Stimulated activated CD8-positive, alpha-beta memory T cell treated with anti-CD3 and anti-CD28 coated beads, Interleukin-15, amount 100 ng/mL, for 1 hour (primary cell): ENCODE measurements at places on chromosomes 7 and 10.

GRCh38 chr10:119693262-119693957, 32.4 kb upstream of the INPP5F start:
- no peak for DNase-seq

GRCh38 chr10:35743851-35744250, 101.8 kb upstream of the FZD8 start:
- DNase-seq, result no peak

DNA sequence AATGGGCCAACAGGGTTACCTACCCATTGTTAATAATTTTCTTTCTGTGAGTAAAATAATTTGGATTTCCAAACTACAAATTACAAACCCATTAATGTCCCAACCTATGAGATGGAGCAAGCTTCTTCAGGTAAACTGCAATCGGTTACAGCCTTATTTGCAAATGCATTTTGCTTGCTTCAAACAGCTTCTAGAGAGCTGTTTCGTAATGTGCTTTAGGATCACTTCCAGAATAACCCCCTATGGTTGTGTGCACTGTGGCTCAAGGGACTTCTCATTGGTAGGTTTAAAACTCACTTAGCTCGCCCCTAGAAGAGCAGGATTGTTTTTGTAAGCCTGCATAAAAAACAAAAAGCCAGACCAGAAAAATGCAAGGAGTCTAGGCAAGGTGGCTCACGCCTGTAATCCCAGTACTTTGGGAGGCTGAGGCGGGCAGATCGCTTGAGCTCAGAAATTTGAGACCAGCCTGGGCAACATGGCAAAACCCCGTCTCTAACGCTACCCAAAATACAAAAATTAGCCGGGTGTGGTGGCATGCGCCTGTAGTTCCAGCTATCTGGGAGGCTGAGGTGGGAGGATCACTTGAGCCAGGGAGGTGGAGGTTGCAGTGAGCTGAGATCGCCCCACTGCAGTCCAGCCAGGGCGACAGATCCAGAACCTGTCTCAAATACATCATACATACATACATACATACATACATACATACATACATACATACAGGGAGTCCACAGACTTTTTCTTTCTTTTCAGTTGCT, 3.3 kb upstream of the MAP3K8 start:
- no peak for DNase-seq

DNA sequence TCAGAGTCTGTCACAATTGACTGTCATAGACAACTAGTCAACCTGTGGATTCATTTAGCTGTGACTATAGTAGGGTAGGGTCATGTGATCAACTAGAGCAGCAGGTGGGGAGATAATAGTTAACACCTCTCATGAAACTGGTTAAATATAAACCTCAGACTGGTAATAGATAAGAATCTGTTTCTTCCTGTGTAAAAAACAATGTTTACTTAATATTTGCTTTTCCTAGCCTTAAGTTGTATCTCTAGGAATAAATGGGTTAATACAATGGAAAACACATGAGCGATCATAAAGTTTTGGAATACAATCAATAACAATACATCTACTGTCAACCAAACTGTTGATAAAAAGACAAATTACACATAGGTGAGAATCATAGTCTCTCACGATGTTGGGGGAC, 43.4 kb upstream of the ITGB8 start:
- DNase-seq, result no peak

DNA sequence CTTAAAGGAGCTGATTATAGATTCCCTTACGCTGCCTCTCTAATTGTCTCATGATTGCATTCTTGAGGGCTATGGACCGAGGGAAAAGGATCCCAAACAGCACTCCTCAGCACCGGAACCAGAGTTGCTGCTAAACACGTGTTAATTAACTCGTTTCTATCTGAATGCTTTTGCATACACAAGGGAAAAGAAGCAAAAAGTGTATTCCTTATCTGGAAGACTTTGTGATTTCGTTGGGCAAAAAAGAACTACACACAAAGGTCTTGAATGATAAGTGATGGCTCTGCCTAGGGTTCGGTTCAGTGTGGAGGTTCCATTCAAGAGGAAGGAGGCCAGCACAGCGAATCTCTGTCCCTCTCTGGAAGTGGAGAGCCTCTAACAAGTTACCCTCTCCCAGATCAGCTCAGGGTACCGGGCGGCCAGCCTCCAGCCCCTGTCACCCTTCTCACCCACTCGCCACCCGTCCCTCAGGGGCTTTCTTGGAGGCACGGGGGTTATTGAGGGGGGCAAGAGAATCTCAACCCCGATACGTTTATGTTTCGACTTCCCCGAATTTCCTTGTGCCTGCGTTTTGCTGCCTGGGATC, 515 bp upstream of the SLC4A2 start:
- no peak for DNase-seq

- no peak for DNase-seq
Observed at GRCh38 chr7:105675934-105676371, 94.7 kb upstream of the EFCAB10 start.

DNA sequence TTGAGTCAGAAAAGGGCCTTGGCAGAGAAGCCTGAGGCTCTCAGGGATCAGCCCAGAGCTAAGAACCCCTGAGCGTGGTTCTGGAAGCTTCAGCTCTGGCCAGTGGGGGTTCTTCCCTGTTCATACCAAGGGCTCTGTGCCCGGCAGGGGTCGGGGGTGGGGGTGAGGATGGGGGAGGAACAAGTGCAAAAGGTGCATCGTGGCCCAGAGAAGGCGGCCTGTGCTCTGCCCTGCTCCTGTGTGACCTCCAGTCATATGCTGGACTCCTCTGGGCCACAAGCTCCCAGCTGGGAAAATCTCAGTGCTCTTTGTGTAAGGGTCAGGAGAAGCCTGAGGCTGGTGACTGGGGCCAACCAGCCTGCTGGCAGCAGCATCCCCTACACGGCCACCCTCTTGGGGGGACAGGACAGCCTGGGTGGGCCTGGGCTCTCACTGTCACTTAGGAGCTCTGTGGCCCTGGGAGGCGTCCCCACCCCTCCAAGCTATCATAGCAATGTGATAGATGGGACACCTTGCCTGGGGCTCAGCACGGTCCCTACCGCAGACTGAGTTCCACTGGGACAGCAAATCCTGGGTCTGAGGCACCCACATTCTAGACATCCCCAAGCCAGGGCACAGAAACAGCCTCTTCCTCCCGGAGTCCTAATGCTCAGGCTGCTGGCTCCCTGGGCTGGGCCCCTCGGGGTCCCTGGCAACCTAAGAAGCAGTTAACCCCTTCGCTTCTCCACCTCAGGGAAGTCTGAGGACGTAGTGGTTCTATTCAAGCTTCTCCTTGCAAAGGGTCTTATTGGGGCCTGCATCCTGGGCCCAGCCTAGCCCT, 2.5 kb downstream of the MMRN2 start:
- no peak for DNase-seq

GRCh38 chr10:78515038-78515872, 481.6 kb downstream of the RPS24 start:
- no peak for DNase-seq

DNA sequence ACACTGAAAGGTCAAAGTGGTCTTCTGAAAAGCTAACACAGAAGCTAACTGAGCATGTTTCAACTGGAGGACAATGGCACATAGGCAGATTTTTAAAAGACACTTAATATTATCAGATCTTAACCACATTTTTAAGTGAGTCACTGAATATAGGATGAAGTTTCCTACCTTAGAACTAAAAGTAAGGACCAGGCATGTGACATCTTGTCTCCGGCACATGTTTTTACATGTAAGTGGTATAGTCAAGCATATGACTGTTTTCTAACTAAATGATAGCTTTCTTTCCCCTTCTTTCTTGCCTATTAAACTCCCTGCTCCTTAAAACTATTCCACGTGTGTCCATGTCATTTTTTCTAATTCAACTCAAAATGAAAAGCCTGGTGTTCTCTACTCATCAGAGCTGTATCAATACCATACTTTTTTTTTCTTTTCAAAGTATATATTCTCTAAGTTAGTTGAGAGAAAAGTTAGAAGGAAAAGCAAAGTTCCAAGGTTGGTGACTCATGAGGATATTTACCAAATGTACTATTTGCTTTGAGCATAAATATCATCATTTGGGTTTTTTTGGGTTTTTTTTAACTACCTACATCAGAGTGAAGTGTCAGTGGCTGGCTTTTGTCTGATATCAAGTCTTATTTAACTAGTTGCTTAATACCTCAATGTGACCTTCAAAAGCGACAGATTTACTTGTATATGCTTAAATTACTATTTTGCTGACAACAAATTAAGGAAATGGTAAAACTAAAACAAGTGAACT, 127.5 kb downstream of the CRPPA start:
- no peak for DNase-seq
